ENCODE measurements at places on chromosomes 16 and 17. TPM values are rescaled to one million over a fixed set of nuclear protein-coding genes. Genes with fewer than 3 reads are reported as not detected.
A peak's percentile ranks its signal among the peaks of the same experiment; 100 is the strongest.

GRCh38 chr17:1000597-1001461 is 3.9 kb downstream of the TIMM22 start:
- DNase-seq: no peak

DNA sequence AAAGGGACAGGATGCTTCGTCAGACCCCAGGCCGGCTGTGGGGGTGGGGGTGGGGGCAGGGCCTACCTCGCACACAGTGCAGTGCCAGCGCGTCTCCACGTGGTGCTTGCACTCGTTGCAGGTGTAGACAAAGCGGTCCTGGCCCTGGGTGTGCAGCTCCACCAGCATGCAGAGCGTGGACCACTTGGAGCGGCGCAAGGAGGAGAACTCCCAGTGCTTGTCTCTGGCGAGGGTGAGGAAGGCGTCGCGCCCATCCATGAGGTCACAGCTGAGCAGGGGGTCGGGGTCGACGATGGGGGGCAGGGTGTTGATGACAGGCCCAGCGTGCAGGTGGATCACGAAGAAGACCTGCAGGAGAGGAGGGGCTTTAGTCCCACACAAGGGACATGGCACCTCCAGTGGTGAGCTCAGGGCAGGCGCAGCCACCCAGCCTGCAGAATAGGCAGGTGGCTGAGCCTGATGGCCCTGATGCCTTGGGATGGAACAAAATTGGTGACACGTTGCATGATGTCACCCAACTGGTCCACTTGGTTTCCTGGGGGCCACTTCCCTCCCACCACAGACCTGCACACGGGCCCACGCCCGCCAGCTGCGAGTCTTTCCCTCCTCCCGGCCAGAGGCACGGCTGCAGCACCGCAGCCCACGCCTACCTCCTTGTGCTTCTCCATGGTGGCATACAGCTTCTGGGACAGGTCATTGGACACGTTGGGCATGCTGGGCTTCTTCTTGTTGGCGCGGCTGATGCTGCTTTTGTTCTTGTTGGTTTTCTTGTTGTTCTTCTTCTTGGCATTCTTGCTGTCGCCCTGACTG is 14.0 kb upstream of the TRAP1 start:
- no peak for DNase-seq

GRCh38 chr16:57245472-57246113 is 534 bp downstream of the ARL2BP start:
- DNase-seq: peak; percentile 52

GRCh38 chr16:2475413-2476344 is 752 bp downstream of the TBC1D24 start:
- no peak for DNase-seq

GRCh38 chr16:49530427-49530970 is 156.9 kb downstream of the C16orf78 start:
- no peak for DNase-seq

- no peak for DNase-seq
These were observed 12.2 kb upstream of the HS3ST4 start for GRCh38 chr16:25679511-25679910.

GRCh38 chr17:75610103-75610984 is 22.7 kb downstream of the MYO15B start:
- DNase-seq: peak; percentile 92

- no peak for DNase-seq
These were observed 87.0 kb upstream of the TBX2 start for GRCh38 chr17:61312406-61313295.

- DNase-seq: no peak
These were observed 10.7 kb upstream of the HSD17B2 start for GRCh38 chr16:82024316-82024715.

DNA sequence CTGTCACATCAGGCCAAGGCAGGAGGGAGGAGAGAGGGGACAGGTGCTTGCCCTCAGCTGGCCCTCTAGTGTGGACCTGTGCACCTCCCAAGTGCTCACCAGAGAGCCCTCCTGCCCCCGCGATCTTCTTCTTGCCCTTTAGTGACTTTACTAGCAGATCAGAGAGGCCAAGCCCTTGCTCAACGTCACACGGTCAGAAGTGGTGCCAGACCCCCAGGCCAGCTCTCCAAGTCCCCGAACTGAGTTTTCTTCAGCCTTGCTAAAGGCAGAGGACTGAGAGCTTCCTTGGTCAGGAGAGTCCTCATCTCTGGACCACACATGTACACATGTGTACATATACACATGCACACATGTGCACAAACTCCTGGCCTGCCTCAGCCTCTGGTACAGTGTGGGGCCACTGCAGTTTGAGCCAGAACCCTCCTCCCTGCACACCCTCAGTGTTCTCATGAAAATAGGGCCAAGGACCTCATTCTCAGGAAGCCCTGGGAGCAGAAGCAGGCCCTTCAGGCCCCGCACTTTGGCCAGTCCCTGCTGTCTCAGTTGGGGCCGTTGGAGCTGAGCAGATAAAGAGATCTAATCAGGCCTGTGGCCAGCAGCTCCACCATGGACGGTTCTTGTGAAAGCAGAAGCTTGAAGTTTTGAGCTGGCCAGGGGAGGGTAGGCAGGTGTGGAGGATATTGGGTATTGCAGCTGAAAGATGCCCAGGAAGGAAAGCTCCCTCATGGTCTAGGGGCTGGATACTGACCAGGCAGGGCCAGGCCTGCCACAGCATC is 7.4 kb upstream of the EPX start:
- DNase-seq: no peak

DNA sequence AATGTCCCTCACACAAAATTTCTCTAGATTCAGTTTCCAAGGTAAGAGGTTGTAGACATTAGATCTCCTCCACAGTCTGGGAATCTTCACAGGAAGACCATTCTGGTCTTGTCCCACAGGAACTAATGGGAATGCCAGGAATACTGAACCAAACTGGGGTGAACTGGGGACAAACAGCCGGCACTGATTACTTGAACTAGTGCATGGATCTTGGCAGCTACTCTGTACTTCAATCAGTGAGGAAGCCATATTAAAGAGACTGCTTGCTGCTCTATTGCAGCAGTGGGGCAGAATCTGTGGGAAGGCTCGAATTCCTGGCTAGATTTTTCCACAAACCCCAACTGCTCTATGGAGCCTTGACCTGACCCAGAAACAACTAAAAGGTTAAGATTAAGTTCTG is 268.9 kb upstream of the AXIN2 start:
- no peak for DNase-seq

GRCh38 chr16:56269281-56269680 is 78.0 kb downstream of the GNAO1 start:
- no peak for DNase-seq

DNA sequence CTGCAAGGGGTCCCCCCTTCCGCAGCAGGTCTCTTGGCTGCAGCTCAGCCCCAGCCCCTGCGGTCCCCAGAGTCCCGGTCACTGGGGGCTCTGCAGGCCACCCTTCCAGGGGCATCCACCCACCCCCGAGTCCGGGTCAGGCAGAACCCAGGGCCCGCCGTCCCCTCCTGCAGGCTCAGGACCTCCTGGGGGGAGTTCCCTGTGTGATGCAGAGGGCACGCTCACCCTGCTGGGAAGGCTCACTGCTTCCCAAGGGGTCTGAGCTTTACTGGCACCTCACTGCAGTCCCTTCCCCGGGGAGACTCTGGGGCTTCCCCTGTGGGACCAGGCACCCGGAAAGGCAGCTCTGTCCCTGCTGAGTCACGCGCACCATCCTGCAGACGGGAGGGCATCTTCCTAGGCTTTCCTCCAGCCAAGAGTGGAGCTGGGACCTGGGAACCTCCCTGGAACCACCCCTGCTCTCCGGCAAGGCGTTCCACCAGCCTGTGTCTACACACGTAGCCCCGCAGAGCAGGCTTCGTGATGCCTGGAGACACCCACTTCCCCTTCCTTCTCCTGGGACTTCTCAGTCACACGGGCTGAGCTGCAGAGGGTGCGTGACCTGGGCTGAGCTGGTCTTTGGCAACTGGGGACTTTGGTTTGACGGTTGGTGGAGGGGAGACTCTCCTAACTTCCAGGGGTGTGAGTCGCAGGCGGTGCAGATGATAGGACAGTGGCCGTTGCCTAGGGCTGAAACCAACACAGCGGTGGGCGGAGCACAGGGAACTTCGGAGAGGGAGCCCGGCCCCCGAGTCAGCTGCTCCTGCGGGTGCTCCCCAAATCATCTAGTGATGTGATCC is 23.4 kb downstream of the SLC25A10 start:
- peak; percentile 74 for DNase-seq

DNA sequence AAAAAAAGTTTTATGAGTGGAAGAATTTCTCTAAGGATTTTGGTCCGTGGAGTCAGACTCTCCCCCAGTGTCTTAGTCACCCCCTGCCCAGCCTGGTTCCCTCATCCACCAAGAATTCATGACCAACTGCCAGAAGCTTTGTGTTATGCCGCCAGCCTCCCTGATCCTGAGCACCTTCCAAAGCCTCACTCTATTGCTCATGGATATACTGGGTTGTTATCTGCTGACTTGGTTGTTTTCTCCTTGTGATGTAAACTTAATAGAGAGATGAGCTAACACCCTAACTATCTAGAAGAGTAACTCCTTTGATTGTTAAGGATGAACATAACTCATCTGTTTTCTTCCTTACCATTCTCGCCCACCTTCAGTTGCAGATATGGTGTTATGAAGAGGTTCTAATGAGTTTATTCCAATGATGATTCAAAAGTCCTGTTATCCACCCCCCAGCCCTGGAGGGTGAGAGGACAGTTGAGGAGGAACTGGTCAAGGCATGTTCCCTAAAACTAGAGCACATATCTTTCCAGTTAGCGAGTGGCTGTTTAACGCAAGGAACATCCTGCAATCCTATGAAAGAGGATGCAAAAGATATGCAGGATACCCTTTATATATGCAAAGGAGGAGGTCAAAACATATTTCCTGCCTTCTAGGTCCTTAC is 1.5 kb upstream of the PSMD3 start:
- DNase-seq: no peak

DNA sequence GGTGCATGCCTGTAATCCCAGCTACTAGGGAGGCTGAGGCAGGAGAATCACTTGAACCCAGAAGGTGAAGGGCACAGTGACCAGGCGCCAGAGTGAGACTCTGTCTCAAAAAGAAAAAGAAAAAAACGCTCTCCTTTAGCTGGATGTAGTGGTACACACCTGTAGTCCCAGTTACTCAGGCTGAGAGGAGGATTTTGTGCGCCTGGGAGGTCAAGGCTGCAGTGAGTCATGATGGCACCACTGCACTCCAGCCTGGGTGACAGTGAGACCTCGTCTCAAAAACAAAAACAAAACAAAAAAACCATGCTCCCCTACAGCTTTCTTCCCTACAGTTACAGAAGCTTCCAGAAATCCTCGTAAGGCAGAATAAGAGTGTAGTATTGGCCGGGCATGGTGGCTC is 33.1 kb upstream of the ST6GALNAC1 start:
- no peak for DNase-seq

DNA sequence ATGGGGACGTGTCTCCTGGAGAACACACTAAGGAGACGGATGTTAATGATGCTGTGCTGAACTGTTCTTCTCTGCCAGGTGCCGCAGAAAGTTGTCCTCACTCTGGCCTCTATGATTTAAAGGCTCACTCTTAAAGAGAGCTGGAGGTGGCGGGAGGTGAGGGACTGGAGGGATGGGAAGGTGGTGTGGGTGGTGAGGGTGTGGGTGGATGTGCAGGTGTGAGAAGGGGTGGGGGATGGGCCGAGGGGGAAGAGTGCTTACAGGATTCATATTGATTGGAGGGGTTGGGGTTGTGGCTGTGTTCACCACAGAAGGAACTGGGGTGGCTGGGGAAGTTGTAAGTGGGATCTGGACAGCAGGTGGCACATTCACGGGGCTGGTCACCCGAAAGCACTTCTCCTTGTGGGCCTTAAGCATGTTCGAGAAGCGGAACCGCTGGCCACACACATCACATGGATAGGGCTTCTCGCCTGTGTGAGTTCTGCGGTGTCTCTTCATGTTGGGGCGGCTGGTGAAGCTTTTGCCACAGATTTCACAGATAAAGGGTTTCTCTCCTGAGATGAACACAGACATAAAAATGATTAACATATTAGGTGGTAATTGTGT is 63.6 kb downstream of the ZNF652 start:
- no peak for DNase-seq

- DNase-seq: no peak
These were observed 80.4 kb upstream of the ERCC4 start for GRCh38 chr16:13839577-13839976.

NPIPB8 gene
- 0.74 TPM for total RNA-seq

CAPN15 gene
- 139 TPM for total RNA-seq

GPRC5B gene
- total RNA-seq: 8.5 TPM

ZG16 gene
- 280 TPM for total RNA-seq

ABCA8 gene
- total RNA-seq: 6.8 TPM

RAMP2 gene
- total RNA-seq: 8.4 TPM

KRTAP17-1 gene
- total RNA-seq: not detected
